ENCODE measurements at places on chromosomes 16 and 17.
A peak's percentile ranks its signal among the peaks of the same experiment; 100 is the strongest.

- no peak for DNase-seq
Observed at GRCh38 chr17:4893272-4893671, 6.1 kb upstream of the C17orf107 start.

DNA sequence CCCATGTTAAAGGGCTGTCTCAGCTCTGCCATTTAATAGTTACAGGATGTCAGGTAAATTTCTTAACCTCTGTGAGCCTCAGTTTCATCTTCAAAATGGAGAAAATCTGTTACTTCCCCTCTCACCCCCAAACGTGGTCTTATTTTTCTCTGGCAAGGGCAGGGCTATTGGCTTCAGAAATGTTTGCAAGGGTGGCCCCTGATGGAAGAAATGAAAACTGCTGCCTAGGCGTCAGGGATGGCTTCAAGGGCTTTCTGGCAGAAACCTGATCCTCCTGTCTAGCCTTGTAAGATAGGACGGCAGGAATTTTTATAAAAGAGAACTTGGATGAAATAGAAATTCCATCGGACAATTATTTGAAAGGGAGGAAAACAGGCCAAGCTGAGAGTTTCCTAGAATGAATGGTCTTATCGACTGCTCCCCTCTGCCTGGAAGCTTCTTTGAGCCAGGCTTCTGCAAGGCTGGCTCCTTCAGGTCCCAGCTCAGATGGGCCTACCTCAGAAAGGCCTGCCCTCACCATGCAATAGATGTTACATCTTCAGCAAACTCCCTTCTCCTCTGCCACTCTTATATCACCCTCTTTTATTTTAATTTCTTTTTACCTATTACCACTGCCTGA, 43.0 kb upstream of the TANGO6 start:
- no peak for DNase-seq

DNA sequence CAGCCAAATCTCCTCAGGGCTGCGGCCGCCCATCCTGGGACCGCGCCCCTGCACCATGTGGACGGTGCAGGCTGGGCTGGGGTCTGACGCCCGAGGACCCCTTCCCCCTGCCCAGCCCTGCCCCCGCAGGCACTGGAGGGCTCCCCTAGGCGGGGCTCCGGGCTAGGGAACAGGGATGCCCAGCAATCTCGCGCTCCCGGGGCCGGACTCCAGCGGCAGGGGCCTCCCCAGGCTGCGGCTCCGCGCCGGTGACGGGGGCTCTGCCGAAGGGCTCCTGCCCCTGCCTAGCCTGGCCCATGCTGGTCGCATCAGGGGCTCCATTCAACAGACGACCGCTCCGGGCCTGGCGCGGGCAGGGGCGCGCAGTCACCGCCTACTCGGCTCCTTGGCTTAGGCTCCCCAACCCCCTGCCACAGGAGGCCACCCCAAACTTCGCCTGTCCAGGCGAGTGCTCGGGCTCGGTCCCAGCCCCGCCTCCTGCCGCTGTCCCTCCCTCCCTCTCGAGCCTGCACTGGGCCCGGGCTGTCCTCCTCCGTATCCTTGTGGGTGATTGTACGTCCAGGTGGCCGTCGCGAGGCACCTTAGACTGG, 27.4 kb upstream of the ADORA2B start:
- DNase-seq, result no peak

DNA sequence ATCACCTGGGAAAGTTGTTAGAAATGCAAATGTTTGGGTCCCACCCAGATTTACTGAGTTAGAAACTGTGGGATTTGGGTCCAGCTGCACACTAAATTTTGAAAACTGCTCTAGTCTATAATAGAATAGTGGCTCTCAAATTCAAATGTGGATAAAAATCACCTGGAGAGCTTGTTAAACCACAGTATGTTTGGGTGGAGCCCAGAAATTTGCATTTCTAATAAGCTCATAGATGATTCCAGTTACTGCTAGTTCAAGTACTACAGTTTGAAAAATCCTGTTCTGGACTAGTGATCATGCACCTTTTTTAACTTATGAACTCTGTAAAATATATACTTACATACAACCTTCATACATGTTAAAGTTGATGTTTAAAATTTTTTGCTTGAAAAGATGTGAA, 27.8 kb downstream of the RABEP1 start:
- DNase-seq, result no peak

- no peak for DNase-seq
Observed at GRCh38 chr16:68776821-68777485, 39.9 kb downstream of the CDH1 start.

DNA sequence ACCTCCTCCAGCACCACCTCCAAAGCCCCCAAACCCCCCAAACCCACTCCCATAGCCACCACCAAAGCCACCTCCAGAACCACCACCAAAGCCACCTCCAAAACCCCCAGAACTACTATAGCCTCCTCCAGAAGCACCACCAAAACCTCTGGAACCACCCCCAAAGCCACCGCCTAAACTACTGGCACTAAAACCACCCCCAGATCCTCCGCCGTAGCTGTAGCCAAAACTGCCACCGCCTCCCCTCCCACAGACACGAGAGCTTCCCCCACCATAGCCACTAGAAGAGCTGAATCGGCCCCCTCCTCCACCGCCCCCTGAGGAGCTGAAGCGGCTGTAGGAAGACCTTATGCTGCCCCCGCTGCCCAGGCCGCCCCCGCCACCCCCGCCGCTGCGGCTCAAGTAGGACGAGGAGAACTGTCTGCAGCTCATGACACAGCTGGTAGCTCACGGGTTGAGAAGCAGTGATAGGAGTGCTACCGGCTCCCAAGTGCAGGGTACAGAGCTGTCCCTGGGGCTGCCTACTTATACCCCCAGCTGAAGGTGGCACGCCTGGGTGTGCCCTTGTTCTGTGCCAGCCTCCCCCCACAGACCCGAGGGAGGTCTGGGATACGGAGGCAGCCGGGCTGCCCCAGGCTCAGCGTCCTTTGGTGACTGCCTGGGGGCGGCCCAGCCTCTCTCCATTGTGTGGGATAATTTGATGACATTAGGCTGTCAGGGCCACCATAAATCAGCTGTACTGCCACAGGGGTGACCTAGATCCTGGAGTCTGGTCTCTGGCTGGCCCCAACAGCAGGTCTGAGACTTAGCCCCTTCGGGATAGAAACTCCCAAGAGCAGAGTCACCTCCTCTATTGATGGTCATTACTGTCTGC, at the start of gene KRT9:
Gene KRT9, minus strand, starts transcription at position 499 of the 874 bp plus-strand sequence. Its CDS starts 67 bp downstream, at position 432.
- DNase-seq, result no peak

DNA sequence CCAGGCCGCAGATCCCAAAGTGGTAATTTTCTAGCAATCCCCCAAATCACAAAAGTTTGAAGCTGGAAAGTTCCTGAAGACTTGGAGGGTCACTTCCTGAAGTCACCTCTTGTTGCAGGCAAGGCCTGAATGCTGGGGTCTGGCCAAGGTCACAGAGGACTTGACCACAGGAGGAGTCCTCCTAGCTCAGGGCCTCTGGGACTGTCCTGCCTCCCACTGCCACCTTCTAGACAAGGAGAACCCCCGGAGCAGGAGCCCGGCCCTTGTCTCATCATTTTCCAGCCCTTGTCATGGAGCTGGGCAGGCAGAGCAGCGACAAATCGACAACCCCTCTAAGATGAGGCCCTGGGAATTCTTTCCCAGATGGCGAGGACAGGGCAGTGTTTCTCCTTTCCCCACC, 330 bp downstream of the CDH16 start:
- no peak for DNase-seq

DNA sequence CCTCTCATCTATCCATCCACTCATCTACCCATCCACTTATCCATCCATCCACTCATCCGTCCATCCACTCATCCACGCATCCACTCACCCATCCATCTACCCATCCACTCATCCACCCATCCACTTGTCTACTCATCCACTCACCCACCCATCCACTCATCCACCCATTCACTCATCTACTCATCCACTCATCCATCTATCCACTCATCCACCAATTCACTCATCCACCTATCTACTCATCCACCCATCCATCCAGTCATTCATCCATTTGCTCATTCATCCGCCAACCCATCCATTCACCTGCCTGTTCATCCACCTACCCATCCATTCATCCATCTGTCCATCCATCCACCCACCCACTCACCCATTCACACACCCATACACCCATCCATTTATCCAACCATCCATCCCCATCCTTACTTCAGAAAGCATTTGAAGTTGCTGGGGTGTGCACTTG, 329.6 kb downstream of the SEC14L1 start:
- DNase-seq, result no peak

GRCh38 chr16:72187551-72187950, 15.6 kb upstream of the PMFBP1 start:
- no peak for DNase-seq

DNA sequence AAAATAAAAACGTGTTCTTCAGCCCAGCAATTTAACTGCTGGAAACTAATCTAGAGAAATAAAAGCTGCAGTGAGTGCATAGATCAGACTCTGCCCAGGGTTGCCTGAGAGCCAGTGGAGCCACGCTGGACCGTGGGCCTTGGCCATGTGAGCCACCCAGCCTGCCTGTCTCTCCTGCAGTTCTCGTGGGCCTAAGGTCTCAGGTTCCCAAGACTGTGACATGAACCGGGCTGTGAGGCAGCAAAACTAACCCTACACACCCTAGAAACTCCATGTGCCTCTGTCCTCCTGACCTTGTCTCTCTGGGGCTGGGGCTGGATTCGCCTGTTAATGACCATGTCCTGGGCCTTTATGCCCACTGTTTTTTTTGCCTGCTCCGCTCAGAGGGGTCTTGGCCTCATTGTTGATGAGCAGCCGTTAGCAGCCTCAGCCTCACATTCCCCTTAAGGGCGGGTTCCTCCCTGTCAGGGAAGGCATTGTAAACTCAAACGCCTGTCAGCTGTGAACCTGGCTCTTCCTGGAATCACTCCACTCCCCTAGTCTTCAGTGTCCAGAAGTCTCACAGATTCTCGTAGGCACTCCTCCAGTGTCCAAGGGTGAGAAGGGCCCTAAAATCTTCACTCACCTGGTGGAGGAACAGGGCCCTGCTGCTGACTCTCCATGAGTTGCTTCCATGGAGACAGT, 16.9 kb downstream of the C16orf90 start:
- DNase-seq, result no peak

GRCh38 chr16:21650521-21650920, 1.9 kb downstream of the IGSF6 start:
- no peak for DNase-seq

DNA sequence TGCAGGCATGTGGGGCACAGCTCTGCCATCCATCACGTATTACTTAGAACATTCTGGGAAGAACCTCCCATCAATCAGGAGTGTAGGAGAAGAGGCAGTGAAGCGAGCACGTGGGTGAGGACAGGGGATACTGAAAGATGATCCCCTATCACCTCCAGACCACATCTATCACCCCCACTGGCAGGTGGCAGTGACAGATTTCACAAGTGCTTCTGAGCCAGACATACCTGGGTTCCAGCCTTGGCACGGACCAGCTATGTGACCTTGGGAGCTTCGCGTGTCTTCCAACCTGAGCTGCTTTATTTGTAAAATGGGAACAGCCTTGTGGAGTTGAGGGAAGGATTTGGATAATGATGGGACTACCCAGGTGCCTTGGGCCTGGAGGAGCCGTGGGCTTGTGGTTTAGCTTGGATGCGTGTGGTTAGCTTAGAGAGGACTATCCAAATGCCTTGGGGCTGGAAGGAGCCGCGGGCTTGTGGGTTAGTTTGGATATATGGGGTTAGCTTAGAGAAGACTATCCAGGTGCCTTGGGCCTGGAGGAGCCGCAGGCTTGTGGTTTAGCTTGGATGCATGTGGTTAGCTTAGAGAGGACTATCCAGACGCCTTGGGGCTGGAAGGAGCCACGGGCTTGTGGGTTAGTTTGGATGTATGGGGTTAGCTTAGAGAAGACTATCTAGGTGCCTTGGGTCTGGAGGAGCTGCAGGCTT, 206.4 kb downstream of the ENGASE start:
- DNase-seq, result no peak

GRCh38 chr17:57288773-57289121, 32.4 kb downstream of the MSI2 start:
- no peak for DNase-seq

- DNase-seq, result no peak
Observed at GRCh38 chr16:67893743-67894399, 817 bp downstream of the PSKH1 start.

- no peak for DNase-seq
Observed at GRCh38 chr16:74309789-74310781, 13.5 kb downstream of the PSMD7 start.

- DNase-seq, result peak; percentile 98
Observed at GRCh38 chr17:76501018-76501826, at the start of gene RHBDF2. Gene RHBDF2, minus strand, starts transcription at chr17:76501423. Its CDS starts 19,899 bp downstream, at chr17:76481524.

GRCh38 chr17:58020401-58020800, 13.4 kb upstream of the SRSF1 start:
- DNase-seq, result no peak

GRCh38 chr16:7910116-7910515, 577.5 kb downstream of the RBFOX1 start:
- no peak for DNase-seq

DNA sequence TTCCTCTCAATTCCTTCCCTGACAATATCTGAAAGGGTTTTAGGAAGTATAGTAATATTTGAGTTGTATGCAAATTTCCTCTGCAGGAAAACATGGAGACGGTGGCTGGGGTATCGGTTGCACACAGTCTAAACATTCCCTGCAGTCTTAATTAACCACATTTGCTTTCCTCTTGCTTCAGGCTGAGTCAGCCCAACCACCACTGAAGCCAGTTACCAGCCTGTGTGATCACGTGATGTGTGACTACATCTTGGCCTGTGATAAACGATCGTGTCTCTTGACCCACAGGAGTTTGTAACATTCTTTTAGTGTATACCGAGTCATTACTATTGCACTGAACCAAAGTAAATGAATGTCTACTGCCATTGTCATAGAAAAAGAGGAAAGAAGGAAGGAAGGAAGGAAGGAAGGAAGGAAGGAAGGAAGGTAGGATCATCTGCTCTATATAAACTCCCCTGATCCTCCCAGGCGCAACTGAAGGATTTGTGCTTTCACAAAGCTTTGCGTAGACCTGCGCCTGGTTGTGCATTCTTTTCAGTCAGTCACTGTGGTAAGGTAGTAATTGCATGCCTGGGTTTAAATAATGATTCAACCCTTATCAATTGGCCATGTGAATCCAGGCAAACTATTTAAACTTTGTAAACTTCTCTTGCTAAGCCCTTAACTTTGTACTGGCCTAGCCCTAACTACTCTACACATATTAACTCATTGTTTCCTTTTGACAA, 280.6 kb upstream of the SALL1 start:
- DNase-seq, result no peak

GRCh38 chr16:59193637-59194036, 459.5 kb upstream of the GOT2 start:
- no peak for DNase-seq

DNA sequence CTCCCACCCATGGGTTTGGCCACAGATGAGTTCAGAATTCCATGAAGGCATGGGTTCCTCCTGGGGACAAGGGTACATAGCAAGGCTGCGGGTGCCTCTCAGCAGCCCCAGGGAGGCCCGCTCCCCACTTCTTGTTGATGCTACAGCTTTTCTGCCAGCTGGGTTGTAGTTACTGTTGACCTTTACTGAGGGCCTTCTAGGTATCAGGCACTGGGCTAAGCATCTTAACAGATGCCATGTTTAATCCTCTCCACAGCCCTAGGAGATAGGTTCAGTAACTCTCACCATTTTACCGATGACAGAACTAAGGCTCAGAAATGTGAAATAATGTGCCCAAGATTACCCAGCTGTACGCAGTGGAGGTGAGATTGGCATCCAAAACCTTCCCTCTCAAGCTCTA, 54.3 kb upstream of the DLX4 start:
- no peak for DNase-seq

GRCh38 chr17:58370309-58370708, 18.3 kb upstream of the SUPT4H1 start:
- DNase-seq, result no peak

- no peak for DNase-seq
Observed at GRCh38 chr17:71187145-71187878, 933.5 kb upstream of the SOX9 start.
